CD8-positive, alpha-beta memory T cell (primary cell): ENCODE measurements at places on chromosomes 16 and 17.
A peak's percentile ranks its signal among the peaks of the same experiment; 100 is the strongest.

- no peak for DNase-seq
Observed at GRCh38 chr17:30599428-30600059, 122.3 kb downstream of the GOSR1 start.

- DNase-seq: no peak
Observed at GRCh38 chr17:80791758-80792284, 199.8 kb upstream of the CHMP6 start.

DNA sequence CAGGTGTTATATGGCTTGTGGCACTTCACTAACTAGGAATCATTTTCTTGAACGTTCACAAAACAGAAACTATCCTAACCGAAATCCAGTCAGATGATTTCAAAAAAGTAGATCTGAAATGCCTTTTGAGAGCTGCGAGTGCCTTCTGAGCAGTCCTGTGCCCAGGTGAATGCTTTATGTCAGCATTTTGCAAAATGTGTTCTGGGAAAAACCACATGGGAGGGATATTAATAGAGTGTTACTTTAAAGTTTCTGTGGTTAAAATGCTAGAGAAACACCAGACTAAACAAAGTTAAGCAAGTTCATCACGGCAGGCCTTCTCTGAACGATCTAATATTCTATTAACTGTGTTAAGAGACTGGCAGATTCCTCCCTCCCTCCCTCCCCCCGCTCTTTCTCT lies 15.8 kb upstream of the RGS9 start:
- DNase-seq: no peak

GRCh38 chr16:49439050-49439449 lies 65.4 kb downstream of the C16orf78 start:
- no peak for DNase-seq

GRCh38 chr16:81729451-81729850 lies 49.6 kb upstream of the PLCG2 start:
- DNase-seq: no peak

DNA sequence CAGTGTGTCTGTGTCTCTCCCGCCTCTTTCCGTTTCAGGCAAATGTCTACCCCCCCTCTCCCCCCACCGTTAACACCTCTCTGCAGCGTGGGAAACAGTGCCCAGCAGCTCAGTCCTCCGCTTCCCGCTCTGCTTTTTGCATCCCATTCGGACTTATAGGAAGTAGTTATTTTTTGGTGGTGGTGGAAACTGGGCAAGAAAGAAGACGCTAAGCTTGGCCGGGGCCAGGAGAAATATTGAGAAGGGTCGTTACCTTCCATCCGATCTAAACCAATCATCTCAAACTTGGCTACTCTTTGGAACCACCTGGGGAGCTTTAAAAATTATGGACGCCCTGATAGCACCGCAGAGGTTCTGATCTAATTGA lies 499 bp upstream of the HLF start:
- peak; percentile 3 for DNase-seq

DNA sequence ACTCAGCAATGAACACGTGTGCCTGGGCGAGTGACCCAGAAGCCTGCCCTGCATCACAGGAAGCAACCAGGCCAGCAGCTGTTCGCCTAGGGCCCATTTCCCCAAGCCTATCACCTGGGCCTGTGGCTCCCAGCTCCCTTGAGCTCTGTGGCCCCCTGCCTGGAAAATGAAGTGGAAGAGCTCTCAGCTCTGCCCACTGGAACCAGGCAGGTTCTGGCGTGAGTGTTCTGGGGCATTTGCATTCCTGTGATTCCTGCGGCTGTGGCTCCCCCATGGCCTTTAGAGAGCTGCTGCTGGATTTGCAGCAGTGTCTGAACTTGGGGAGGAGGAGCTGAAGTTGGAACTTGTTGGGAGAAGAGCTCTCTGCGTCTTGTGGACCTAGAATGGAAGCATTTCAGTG lies 22.8 kb downstream of the PGS1 start:
- no peak for DNase-seq

GRCh38 chr17:74752415-74752814 lies 4.0 kb downstream of the NHERF1 start:
- DNase-seq: no peak

DNA sequence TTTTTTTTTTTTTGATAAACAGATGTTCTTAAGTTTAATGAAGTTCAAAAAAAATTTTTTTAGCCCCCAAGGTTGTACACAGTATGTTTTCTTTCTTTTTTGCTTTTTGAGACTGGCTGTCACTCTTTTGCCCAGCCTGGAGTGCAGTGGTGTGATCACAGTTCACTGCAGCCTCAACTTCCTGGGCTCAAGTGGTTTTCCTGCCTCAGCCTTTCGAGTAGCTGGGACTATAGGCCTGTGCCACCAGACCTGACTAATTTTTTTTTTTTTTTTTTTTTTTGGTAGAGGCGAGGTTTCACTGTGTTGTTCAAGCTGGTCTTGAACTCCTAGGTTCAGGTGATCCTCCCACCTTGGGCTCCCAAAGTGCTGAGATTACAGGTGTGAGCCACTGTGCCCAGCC lies 12.8 kb downstream of the ITGAE start:
- DNase-seq: no peak

DNA sequence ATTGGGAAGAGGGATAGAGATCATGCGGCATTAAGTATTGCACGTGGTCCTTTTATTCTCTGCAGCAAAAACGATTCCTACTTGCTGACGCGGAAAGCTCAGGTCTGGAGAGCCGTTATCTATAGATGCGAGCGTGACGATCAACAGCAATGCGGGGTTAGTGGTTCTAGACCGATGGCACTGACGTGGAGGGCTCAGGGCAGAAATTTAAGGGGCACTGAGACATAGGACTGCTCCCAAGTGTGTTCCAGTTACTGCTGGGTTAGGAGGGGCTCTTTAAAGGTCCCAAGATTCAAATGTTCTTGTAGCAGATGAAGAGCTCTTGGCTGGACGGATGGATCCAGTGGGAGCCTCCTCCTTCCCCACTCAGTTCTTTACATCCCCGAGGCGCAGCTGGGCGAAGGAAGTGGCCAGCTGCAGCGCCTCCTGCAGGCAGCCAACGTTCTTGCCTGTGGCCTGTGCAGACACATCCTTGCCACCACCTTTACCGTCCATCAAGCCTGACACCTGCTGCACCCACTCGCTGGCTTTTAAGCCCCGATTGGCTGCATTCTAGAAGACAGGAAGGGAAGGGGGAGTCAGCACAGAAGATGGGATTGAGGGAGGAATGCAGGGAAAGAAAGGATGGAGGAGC lies 732 bp upstream of the EXOSC6 start:
- no peak for DNase-seq

DNA sequence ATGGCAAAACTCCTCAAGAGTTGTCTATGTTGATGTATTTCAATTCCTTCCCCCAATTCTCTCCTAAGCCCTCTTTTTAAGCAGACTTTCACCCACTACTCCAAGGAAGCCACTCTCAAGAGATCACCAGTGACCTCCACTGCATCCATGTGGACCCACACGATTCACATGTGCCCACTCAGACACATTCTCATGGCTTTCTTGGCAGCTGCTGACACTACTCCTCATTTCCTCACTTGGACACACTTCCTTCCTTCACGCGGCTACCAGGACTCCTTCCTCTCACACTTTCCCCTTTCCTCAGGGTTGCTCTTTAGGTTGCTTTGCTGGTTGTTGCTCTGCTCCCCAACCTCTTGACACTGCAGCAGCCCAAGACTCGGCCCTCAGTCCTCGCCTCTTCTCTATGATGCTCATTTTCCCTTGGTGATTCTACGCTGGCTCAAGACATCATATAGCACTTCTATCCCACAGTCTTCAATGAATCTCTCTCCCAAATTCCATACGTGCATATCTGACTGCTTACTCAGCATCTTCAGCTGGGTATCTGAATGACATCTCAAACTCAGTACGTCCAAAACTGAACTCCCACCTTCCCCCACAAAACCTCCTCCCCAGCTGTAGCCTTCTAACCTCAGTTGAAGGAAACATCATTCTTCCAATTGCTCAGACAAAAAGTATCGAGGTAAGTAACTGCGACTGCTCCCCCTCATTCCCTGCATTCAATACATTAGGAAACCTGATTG lies 28.2 kb downstream of the HELZ start:
- DNase-seq: no peak

DNA sequence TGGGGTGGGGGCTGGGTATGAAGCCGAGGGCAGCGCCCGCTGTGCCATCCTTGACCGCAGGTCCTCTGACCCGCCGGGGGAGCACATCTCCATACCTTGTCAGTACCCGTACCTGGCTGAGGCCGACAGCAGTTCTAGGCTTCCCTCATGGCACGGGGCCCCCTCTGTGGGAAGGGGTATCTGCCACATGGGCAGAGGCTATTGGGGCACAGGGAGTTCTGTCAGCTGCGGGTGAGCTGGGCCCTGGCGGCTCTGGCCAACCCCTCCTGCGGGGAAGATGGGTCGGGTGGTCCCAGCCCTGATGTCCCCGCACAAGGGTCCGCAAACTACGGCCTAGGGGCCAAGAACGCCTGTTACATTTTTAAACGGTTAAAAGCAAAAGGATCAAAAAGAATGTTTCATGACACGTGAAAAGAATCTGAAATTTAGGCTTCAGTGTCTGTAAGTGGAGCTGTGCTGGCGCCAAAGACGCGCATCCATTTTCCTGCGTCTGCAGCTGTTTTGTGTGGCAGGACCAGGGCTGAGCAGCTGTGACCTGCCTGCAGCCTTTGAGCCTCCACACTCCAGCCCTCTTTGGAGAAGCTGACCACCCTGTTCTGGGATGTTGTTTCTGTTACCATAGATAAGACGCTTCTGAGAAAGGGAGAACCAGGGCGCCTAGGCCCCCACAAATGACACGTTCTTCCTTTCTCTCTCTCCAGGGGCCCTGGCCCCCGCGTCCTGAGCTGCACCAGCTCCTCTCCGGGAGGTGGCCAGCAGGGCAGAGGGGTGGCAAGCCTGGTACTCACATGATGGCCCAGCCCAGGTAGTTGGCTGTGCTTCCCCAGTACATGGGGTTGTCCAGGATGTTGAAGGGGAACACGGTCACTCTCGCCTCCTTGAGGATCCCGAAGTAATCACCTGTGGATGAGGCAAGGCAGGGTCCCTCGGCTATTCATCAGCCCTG lies 12.7 kb upstream of the RASD1 start:
- no peak for DNase-seq

GRCh38 chr17:33983824-33984574 lies 271.1 kb upstream of the CCL2 start:
- no peak for DNase-seq

DNA sequence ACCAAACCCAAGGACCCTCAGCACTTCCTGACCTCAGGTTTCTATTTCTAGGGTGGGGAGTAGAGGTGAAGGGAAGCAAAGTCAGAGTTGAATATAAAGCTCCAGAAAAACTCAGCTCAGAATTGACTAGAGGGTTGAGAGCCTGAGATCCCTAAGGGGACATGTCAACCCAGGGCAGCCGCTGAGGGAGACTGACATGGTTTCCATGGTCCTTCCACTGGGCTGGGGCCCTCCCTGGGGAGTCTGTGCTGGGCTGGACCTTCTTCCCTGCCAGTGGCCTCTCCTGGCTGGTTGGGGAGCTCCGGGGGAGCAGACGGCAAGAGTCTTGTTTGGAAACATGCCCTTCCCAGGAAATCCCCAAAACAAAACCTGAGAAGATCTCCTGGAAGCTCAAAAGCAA lies 121.3 kb downstream of the METRNL start:
- no peak for DNase-seq

DNA sequence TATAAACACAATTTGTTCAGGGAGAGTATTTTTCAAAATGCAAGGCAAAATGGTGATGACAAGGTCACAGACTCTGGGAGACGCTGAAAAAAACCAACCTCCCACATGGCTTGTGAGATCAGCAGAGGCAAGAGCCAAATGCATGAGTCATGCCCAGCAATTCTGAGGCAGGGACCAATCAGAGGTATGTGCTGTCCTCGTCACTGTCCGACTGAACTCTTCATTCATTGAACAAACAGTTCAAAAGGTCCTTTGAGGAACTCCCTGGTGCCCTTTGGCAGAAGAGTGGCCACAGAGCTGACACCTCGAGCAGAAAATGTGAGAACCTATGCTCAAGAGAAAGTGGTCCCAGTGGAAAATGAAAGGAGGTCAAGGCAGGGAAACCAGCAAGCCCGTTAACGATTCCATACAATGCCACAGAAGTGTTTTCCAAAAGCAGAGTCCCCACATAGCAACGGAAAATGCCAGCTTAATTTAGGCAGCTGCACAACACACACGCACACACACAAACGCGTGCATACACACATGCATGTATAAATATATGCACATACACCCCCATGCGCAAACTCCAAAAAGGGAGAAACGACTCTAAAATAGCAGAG lies 50.9 kb downstream of the CDH11 start:
- DNase-seq: no peak

GRCh38 chr17:914561-914960 lies 65.0 kb downstream of the NXN start:
- DNase-seq: no peak

DNA sequence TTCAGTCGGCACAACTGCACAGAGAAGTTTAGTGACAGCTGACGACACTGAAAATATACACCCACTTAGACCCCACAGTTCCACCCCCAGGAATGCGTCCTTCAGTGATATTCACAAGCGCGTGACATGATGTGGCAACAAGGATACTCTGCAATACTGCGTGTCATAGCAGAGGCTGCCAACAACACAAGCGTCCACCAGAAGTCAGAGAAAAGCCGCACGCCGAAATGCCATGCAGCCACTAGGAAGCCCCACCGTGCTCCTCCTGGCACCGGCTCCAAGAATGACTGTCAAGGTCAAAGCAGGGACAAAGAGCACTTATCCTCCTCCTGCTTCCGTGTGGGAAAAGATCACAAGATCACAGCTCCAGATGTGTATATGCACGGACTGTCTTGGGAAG lies 3.5 kb downstream of the ATP2A3 start:
- no peak for DNase-seq

GRCh38 chr16:71956486-71956885 lies 43.7 kb downstream of the PKD1L3 start:
- DNase-seq: no peak

DNA sequence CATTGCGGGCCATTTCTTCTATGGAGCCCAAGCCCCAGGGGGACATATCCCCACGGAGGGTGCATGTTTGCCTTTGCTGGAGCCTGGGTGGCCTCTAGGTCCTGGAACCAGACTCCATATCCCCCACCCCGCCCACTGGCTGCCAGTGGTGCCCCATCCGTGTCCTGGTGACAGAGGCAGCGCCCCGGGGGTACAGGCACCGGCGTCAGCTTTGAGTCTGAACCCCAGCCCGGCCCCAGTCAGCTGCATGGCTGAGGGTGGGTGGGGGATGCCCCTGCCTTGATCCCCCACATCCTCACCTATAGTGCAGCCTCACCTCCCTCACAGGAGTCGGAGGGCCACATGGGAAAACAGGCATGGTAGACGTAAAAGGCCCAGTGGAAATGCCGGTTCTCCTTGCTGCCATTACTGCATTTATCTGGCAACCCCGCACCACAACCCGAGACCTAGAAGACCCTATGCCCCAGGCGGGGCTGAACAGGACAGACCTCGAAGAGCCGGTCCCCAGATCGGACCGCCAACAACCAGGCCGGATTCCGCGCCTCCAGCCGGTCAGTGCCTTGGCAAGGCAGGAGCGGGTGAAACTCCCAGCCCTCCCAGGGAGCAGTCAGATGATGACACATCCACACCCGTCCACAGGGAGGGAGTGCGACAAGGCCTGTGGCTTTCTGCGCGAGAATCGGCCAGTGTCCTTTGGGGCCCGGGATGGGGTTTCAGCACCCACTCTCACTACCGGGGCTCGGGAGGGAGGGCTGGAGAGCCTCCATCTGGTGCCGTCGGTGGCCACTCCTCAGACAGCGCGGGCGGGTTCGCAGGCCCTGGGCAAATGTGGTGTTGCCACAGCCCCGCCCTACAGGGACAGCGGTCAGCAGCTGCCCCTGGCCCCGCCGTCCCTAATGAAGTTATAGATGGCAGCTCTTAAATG lies 11.9 kb upstream of the SSTR5 start:
- no peak for DNase-seq

GRCh38 chr17:63841350-63842172 lies 924 bp downstream of the SMARCD2 start:
- DNase-seq: no peak
